Bronchial epithelial cell (primary cell): ENCODE measurements at places on chromosomes 7 and 10. TPM values are rescaled to one million over a fixed set of nuclear protein-coding genes. Genes with fewer than 3 reads are reported as not detected.

DNA sequence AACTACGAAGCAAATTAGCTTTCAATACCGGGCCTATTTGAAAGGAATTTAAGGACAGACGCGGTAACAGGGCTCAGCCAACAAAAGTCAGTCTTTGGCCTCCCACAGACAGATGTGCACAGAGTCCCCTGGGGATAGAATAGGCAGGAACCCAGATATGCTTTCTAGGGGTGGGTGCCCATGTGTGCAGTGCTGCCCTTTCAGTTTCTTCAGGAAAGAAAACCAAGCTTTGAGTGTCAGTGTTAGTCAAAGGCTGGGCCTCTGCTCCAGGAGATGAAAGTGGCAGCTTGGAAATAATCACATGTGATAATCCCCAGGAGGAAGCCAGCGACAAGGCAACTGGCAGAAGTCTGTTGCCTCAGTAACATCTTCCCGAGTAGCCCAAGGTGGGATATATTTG lies 43.8 kb upstream of the CSTF2T start:
- DNase-seq, result no peak

Gene CRTAC1
- total RNA-seq, result not detected in 2 replicates

Gene CLDN3
- not detected in 2 replicates for total RNA-seq

DNA sequence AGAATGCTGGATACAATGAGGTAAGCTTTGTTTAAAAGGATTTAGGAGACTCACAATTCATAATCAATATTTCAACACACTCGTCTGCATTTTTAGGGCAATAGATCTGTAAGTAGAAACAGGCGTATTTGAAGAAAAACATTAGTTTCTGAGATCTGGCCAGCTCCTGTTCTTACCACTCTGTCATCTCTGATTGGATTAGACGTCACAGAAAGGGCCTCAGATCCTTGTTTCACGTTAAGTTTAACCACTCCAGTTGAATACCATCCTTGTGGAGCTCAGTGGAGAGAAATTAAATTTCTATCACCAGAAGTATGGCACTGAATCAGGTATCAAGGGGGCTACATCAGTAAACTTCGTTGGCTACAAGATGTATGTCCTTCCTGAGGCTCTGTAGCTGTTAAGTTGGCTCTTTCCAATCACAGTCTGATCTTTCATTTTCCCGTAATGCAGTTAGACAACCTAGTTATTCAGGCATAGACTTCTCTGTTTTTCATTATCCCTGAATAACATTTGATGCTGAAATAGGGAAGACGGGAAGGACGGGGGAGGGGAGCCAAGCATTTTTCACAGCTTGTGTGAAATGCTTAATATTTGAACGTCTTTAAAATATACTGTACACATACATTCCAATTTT lies 659.2 kb upstream of the GALNT17 start:
- no peak for DNase-seq

Gene CYP3A4
- 0.26 TPM in 1 of 2 replicates, not detected in the other for total RNA-seq

Gene MKI67
- 0.26 and 0.64 TPM in 2 replicates for total RNA-seq

DNA sequence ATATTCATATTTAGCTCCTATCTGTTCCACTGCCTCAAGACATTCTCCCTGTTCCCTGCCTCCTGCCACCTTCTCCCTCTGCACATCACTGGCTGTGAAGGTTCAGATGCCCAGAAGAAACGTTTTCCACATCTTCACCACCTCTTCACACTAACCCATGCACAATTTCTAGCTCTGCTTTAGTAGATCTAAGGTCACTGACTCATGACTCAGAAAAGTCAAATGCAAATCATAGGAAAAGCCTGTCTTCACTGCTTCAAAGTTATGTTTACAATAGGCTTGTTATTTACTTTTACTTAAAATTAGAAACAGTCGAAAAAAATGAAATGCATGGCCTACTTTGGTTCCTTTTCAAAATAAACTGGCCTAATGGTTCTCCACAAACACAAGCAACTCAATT lies 2.5 kb downstream of the SCRN1 start:
- DNase-seq, result peak; percentile 53

Gene TEX36
- total RNA-seq, result not detected in 2 replicates

Gene ZCCHC24
- total RNA-seq, result 0.53 and 0.90 TPM in 2 replicates

Gene SCART1
- 1.0 and 1.1 TPM in 2 replicates for total RNA-seq

DNA sequence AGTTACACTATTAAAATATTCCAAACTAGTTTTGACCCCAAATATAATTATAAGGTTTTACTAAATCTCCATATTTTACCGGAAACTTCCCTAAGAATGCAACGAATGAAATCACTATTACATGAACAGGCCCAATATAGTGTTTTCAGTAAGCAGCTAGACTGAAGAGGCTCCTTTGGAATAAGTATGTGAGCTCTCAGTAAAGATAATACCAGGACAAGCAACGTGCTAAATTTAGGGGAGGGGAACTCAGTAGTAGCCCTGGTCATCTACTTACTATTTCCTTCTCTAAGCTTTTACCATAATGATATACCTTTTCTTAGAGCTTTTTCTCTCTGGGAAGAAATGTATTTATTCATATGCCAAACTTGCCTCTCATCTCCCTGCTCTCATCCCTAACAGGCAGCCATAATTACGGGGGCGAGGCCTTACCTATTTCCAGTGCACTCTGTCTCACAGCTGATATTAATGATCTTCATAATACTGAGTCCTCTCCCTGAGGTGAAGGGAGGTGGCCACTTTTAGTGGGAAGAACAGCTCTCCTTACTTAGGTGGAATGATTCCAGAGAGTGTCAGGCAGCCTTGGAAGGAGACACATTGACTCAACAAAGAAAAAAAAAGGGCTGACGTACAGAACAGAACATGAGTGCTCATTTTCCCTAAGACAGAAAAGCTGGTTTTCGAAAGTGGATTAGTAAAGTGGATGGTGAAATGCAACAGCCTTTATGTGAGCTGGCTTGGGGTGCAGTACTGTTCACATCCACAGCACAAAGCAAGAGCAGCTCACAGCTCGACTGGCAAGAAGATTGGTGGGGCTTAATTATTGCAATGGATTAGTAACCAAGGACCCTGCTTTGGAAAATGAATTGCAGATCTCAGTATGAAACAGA lies 165.4 kb downstream of the GLI3 start:
- DNase-seq, result peak; percentile 67

DNA sequence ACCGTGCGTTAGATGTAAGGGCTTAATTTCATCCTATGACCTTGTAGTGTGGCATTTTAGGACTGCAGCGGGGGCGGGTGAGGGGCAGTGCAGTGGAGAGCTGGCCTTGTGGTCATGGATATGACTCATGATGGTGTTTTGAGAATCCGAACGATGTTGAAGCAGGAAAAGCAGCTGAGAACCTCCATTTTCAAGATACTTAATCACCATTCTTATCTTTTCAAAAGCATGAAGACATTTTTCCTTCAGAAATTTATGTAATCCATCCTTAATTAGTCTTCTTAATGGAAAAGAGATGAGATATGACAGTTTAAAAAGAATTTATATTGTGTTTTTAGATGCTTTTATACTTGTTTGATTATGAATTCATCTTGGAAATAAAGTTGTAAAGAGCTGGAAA lies 9.6 kb downstream of the ATP5F1C start:
- peak; percentile 69 for DNase-seq

Gene LRRC18
- not detected in 2 replicates for total RNA-seq

Gene CALHM1
- total RNA-seq, result not detected in 2 replicates

- peak; percentile 48 for DNase-seq
Measured at GRCh38 chr10:122112021-122112616, 123.2 kb downstream of the TACC2 start.

DNA sequence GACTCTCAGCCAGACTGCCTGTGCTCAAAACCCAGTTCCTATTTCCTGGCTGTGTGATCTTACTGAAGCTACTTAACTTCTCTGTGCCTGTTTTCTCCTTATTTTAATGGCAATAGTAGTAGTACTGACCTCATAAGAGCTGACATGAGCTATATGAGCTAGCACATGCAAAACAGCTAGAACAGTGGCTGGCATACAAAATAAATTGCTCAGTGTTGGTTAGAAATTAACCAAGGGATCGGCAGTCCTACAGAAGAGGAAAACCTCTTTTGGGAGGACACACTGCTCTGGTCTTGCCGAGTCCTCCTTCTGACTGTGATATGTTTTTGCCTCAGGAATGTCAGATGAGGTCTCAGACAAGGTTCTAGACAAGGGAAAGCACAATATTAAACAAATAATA lies 322.6 kb downstream of the GRM8 start:
- DNase-seq, result no peak

DNA sequence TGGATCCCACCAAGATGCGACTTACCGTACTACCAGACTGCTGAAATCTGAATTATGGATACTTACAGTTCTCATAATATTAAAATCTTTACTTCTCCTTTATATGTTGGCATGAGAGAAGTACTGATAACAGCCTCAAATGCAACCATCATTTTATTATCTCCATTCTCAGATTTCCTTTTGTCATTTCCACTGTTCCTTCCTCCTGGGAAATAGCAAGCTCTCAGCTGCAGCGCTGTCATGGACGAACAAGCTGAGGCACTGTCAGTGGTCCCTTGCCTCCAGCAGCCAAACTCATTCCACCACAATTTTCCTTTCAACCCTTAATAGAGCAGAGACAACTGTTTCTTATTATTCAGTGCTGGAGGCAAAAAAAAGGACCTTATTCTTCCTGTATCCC lies 478.4 kb downstream of the ARL4A start:
- no peak for DNase-seq

DNA sequence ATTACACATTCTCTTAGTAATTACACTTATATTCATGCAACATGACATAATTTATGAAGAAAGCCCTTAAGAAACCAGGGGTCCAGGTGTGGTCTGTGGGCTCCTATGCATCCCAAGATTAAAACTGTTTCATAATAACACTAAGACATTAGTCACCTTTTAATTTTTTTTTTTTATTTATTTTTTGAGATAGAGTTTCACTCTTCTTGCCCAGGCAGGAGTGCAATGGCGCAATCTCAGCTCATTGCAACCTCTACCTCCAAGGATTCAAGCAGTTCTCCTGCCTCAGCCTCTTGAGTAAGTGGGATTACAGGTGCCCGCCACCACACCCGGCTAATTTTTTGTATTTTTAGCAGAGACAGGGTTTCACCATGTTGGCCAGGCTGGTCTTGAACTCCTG lies 12.5 kb downstream of the GDI2 start:
- peak; percentile 90 for DNase-seq

DNA sequence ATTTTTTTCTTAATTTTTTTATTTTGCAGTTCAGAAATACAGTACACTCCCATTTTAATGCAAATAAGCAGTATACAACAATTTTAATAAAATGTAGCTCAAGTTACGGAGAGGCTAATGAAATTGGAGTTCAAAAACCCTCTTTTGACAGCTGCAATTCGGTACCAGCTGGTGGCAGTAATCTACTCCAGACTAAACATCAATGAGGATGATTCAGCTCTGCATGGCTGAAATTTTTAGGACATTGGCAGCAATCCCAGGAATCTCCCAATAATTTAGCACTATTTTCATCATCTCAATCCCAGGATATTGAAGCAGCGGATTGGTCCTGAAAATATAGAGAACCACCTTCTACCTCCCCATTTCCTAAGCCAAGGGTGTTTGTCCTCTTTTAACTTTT lies 278.8 kb downstream of the CACNA2D1 start:
- peak; percentile 27 for DNase-seq

GRCh38 chr10:49066944-49067730 lies 48.2 kb downstream of the VSTM4 start:
- no peak for DNase-seq

Gene PAOX
- total RNA-seq, result 5.0 and 9.6 TPM in 2 replicates

- DNase-seq, result peak; percentile 91
Measured at GRCh38 chr10:75430000-75430763, 1.2 kb upstream of the LRMDA start.

Gene ACTR1A
- 53.2 and 79.6 TPM in 2 replicates for total RNA-seq

GRCh38 chr7:10939911-10940703 lies 33.6 kb upstream of the PHF14 start:
- peak; percentile 87 for DNase-seq

Gene ACSM6
- total RNA-seq, result not detected in 2 replicates

Gene CPXM2
- total RNA-seq, result under 0.01 and 0.26 TPM in 2 replicates

GRCh38 chr7:111864291-111864976 lies 302.1 kb upstream of the IMMP2L start:
- DNase-seq, result no peak
